ENCODE measurements at places on chromosomes 5 and 9.

DNA sequence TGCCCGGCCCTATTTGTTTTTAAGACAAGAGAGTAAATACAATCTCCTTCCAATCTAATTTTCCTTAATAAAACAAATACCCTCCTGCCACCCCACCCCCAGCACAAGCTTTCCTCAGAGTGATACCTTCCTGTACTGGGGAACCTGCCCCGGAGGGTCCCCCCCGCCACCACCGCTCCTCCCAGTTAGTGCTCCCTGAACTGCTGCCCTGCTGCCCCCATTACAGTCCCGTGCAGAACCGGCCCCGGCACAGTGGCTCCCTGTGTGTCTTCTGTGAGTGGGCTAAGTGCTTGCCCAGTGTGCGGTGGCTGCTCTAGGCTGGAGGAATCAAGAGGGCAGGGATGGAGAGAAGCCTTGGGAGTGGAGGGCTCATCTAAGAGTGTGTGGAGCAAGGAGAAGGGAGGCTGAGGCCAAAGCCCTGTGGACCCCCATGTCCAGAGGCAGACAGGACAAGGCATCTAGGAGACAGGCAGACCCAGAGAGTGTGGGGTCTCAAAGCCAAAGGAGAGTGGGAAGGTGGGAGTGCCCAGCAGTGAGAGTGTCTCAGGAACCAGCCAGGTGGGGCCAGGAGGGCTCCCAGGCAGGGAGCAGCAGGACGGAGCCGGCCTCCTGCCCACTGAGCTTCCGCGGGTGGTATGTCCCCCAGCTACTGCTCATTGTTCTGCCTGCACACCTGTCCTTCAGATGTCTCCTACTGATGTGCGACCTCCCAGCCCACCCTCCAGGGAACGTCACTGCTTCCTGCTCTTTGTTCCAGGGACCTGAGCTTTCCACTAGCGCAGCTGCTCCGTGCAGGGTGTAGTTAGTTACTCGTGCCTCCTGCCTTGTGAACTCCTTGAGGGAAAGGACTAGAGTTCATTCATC, 129.0 kb downstream of the DAB2IP start:
- DNase-seq = no peak

DNA sequence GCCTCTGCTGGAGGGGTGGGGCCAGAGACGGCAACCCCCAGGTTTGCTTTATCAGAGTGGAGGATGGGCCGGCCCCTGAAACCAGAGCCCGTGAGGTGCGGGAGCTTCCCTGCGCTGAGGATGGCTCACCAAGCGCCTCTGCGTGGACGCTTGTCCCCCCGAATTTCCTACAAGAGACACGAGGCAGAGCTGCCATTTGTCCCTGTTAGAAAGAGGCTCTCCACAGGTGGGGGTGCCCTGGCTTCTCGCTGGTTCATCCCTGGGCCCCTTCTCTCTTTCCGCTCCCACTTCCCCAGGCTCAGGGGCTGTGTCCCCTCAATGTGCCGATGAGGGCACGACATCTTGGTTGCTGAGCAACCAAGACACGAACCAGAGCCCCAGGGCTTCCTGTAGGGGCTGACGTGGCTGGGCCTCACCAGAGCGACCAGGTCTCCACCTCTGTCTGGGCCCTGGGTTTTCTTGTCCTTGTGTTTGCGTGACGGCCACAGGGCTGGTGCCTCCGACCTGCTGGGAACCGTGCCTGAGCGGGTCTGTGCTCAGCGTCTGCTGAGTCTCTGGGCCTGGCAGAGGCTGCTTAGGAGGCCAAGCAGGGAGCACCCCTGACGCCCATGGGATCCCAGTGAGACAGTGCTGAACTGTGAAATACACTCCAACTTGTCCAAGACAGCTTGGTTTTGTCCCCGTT, 119.6 kb upstream of the COL5A1 start:
- DNase-seq = no peak

GRCh38 chr9:1683951-1684350, 331.2 kb upstream of the SMARCA2 start:
- DNase-seq = no peak

DNA sequence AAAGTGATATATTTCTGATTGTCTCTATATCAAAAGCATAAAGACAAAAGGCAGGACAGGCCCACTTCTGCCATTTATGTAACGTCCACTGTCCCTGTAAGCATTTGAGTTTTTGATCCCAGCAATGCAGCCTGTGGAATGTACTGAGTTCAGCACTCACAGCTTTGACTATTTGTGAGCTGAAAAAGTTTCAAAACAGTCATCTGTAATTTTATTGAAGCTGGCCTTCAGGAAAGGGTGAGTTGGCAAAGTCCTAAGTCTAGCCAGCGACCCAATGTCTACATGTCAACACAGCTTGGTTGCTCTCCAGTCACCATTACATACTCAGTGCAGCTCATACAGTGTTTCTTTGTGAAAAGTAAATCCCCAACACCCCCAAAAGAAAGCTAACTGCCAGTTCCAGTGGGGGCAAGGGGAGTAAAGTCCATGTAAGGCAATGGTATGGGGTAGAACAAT, 9.7 kb downstream of the LIFR start:
- no peak for DNase-seq

DNA sequence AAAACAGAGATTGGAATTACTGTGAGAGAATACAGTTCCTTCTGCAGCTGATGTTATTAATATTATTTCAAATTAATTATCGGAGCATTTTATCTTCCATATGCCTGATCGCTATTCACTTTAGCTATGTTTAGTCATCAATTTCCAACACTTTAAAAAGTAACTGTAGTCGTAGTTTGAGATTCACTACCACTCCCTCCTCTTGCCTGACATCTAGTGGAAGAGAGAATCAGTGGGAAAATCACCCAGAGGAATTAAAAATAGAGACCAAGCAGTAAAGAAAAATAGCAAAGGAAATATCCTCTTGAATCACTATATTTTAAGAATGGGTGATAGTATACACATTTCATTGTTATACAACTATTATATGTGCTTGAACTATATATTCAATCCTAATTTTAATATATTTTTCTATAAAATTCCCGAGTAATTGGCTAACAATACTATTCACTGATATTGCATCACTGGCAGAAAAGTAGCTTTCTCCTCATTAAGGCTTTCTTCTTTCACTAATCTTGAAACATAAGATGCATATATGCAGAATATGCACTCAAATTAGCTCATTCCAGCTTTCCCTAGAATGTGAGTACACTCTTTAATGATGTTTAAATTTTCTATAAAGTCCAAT, 708.7 kb downstream of the CDH9 start:
- no peak for DNase-seq

DNA sequence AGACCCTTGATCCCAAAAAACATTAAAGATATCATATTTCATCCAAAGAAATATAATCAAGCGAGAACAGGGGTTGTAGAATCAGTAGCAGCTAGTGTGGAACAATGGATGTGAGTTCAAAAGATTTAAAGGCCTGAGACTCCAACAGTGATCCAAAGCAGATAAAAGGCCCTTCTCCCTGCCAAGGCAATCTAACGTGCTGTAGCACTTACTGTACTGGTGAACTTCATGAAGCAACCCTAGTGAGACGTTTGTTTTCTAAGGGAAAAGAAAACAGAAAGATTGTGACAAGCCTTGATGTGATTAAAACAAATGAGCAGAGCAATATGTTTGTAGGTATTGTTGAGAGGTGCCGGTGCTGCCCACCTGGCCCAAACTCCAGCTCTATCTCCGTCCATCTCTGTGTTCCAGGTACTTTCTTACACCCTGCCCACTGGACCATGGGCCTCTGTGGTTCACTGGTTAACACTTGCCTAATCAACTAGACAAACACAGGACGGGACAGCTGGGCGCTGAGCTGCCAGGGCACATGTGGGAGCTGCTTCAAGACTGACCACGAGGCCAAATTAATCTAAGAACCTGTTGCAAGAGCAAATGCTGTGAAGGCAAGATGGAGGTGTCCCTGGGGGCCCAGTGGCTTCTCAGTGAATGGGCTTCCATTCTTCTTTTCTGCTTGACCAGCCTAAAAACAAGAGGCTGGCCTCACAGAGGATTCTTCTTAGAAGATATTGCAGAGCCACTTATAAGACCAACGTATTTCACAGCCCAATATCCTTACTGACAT, 265.5 kb downstream of the CWC27 start:
- peak; percentile 22 for DNase-seq

GRCh38 chr5:143195491-143195890, 208.0 kb downstream of the NR3C1 start:
- DNase-seq = no peak

DNA sequence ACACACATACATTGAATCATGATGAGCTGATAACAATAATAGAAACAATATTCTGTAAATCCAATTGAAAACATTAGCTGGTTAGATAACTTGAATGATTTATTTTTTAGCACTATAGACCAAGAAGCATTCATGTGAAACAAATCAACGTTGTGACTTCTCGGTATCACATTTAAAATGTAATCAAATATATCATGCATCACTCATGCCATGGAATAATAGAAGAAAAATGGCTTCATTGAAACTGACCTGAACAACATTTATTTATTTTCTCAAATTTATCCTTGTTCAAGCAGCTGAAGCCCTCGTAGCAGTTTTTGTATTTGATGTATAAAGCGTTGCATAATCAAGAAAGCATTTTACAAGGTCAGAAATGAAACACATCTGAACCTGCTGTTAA, 299.6 kb upstream of the CDH18 start:
- no peak for DNase-seq

- DNase-seq = no peak
Measured at GRCh38 chr9:35998333-35998732, 38.4 kb upstream of the RECK start.

DNA sequence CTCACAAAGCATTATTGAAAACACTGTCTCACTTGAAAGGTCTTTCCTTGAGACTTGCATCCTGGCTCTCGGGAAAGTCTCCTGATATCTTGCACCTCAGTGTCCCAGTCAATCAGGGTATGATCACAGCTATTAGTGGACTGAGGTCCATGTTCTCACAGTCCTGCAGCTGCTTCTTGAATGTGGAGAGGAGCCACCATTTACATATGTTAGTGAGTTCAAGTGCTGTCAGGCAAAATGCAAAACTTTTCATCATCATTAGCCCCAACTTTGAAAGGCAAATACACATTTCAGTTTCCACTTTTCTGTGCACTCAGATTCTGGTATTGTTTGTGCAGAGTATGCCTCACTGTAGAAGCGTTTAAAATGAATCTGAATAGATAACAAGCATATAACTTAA, 111.6 kb downstream of the SNX18 start:
- no peak for DNase-seq

GRCh38 chr5:36723912-36724311, 117.5 kb downstream of the SLC1A3 start:
- no peak for DNase-seq

DNA sequence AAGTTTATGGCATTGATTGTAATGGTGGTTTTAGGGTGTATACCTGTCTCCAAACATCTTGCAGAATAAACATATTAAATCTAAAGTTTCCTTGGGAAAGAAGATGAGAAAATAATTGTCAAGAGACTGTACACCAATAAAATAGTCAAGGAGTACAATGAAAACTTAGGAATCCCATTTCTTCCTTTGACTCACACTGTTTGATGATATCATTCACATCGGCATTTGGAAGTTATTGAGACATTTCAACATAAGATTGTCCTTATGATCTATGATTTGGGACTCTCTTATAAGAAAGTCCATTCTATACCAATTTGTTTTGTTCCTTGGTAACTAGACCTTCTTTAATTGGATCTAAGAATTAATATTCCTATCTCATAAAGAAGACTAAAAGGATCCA, 482.7 kb downstream of the RAB3C start:
- DNase-seq = no peak

- DNase-seq = no peak
Measured at GRCh38 chr9:84314306-84314705, 26.3 kb downstream of the SLC28A3 start.

DNA sequence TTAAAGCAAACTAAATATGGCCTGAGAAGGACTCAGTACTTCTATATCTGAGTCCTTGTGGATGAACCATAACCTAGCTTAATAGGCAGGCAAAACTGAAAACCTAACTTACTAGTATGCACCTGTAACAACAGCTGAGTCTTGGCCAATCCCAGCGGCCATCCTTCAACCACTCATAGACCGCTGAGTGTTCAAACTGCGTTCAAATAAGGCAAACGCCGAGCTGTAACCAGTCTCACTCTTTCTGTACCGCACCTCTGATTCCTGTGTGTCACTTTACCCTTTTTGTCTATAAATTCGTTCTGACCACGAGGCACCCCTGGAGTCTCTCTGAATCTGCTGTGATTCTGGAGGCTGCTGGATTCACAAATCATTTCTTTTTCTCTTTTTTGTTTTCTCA, 170.5 kb downstream of the COL23A1 start:
- no peak for DNase-seq

DNA sequence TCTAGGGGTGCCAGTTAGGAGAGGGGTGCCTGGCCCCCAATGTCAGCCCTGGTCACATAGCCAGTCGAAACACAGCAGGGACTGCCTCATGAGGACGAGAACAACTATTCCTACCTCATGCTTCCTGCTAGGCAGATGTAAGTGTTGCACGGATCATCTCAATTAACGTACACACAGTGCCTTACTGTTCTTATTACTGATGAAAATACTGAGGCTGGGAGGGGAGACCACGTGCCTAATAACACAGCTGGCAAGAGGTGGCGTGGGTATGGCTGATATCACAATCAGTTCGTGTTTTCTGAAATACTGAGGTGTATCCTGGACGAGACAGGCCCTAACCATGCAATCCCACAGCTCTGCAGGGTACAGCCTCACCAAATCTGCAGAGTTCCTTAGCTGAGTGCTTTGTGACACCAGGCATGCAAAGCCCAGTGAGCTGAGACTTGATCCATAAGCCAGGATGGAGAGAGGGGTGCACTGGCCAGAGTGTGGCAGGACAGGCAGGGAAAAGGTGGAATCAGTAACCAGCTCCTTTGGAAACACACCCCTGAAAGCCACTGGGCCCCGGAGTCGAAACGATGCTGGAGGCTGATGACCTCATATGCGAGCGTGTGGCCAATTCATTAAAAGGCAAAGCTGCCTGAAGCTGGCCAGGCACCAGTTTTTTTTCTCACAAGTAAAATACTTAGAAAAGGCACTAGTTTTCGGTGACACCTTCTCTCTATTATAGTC, 63.9 kb downstream of the PRRT1B start:
- DNase-seq = no peak

DNA sequence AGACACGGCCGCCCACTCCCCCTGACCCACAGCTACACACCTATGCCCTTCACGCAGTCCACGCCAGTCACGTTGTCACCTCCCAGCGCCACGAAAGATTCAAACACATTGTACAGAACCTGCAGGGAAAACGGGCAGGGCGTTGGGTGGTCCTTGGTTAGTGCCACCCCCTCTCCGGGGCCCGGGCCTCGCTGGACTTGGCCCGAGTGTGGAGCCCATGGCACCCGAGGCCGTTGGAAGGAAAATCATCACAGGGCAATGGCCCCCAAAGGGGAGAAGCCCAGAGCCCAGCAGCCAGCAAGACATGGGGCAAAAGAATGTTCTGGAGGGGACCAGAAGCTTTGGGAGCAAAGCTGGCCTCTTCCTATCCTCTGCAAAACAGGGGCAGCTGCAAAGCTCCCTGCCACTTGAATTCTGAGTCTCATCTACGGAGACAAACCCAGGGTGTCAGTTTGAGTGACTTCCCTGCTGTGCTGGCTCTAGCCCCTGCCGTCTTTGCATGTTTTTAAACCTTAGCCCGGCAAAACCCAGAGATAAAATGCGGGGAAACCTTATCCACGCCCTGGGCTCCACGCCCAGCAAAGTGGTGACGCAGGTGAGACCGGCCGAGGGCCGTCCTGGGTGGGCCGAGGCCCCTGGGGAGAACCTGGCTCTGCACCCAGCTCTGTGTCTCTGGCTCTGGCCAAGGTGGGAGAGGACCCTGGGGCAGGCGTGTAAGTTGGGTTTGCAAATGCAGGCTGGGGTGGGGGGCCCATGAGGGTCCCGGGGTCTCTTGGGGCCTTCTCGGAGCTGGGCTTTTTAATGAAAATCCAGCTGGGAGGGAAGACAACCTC, 38.9 kb downstream of the SLC9A3 start:
- no peak for DNase-seq
